H9 (cell line): ENCODE measurements at places on chromosomes 16 and 17.

GRCh38 chr16:65392806-65393565 is 271.1 kb upstream of the CDH11 start:
- DNase-seq, result no peak

DNA sequence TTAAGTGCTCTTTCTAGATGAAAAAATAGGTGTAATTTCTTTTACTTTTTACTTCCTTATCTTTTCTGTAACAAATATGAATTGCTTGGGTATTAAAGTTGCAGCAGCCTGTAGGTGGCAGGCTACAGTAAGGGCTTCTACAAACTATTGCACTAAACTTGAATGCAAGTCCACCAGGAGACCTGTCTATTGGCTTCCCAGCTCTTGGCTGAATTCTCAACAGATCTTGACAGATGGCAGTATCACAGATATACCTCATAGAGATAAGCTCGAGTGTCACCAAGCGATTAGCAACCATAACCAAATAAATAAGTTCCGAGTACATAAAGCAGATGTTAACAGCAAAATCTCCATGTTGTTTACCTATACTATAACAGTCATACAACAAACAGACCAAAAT is 5.9 kb downstream of the BBS2 start:
- peak; percentile 45 for DNase-seq

DNA sequence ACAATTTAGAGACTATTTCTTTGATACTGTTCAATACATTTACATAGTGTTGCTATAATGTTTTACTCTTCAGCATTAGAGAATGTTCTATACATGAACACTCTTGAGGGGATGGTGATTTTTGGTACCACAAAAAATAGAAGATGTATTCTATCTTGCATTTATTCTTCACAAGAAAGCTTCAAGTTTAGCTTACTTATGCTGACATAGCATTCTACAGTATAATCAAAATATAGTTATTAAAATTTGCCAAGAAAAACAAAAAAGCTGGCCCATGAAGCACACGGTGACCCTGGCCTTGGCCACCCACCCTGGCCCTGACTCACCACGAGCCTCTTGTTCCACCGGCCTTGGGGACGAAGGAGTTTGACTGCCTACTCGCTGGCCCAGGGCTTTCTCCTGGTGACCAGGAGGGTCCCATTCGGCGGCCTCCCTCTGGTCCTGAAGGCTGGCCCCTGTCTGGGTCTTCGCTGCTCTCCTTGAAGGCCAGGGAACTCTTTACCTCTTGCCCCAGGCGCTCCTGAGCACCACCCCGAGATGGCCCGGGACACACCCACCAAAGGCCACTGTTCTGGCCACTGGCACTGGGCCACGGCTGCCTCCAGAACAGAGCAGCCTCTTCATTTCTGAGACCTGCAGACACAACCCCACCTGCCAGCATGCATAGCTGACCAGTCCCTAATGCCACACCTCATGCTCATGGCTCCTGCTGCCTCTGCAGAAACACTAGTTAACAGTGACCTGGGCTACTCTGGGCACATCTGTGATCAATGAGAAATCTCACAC is 22.5 kb upstream of the ICAM2 start:
- no peak for DNase-seq

- DNase-seq, result no peak
Measured at GRCh38 chr17:283911-284675, 68.5 kb downstream of the RPH3AL start.

DNA sequence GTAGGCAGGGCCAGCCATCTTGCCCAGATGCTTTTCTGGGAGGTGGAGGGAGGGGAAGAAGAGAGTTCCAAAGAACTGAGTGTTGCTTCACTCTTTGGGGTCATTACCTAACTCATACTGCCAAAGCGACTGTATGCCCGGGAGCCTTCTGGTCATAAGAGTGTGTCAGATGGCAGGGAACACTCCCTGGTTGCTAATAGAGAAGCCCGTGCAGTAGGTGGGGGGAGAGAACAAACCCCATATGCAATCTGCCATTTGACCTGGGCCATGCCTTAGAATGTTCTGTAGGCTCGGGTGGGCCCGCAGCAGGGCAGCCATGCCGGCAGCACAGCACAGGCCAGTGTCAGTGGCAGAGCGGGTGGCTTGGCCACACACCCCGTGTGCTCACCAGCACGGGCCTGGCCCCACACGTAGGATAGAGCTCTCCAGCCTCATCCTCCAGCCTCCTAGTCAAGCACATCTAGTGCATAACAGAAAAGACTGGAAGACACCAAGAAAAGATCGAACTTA is 120.5 kb downstream of the SOCS1 start:
- no peak for DNase-seq

DNA sequence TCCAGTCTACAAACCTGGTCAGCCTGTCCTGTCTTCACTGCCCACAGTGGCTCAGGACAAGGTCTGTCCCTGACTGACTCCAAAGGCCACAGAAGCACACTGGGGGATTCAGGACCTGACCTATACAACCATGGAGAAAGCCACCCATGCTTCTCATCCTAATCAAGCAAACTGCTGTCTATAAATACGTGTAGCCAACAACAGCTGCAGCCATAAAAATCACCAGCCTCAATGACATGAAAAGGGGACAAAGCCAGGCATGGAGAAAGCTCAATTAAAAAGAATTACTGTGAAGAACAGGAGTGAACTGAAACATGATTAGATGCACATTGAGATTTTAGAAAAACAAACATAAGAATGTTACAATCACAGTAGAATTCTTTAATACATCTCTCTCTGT is 170.1 kb downstream of the CDK5R1 start:
- DNase-seq, result no peak

GRCh38 chr17:7146115-7146514 is 31.5 kb upstream of the ASGR2 start:
- DNase-seq, result no peak

GRCh38 chr16:55046916-55047315 is 116.3 kb downstream of the IRX5 start:
- DNase-seq, result no peak

DNA sequence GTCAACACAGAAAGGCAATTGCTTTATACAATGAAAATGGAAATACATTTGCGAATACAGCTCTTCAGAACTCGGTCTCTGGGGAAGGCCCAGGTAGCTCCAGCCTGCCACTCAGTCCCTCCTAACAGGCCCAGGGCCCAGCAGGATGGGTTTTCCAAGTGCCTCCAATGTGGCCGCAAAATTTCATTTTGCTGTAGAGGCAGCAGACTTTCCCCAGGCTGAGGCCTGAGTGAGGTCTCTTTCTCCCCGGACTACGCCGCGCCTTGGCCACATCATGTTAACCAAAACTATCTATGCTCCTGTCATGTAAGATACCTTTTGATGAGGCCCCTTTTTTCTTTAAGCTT is 606.0 kb upstream of the SALL1 start:
- no peak for DNase-seq

DNA sequence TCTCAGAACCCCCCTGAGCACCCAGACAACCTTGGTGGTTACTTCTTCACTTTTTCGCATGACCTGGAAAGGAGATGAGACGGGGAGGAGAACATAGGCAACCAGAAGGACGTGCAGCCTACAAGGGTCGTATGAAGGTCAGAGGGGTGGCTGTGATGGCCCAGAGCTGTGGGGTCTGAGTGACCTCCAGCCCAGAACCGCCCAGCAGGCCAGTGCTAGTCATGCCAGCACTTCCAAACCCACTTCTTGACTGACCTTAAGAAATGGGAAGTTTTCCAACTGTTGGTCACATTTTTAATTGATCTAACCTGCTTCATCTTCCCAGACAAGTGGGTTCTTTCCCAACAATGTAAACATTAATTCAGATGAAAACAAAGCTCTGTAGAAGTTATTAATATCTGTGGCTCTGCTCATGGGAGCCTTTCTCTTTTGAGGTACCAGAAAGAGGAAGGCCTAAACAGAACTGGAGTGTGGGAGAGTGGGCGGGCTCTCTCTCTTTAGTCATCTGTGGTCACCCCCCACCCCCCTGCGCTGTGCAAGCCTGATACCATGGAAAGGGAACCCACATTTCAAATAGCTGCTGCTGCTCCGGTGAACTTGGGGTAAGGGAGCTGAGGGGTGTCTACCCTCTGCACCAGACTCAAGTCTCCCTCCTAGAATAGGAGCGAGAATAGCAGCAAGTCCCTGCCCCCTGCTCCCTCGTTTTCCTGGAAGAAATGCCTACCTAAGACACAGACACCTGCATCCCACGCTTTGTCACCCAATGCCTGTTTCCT is 101.6 kb downstream of the RAB11FIP4 start:
- no peak for DNase-seq

DNA sequence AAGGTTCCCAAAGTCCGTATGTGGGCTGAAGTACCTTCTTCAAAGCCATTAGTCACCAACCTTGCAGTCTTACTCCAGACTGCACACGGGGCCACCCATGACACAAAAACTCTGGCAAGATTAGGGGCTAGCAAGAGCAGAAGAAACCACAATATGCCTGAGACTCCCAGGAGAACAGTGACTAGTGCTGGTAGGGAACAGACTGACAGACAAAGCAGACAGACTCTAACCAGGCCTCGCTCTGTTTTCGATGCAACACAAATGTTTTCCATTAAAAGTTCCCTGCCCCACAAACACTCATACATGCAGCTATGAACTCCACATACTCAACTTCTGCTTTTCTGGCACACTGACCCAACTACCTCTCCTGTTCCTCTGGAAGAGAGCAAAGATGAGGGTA is 102.2 kb downstream of the HIC1 start:
- no peak for DNase-seq

- DNase-seq, result peak; percentile 49
Measured at GRCh38 chr16:51155199-51155607, 4.1 kb upstream of the SALL1 start.

DNA sequence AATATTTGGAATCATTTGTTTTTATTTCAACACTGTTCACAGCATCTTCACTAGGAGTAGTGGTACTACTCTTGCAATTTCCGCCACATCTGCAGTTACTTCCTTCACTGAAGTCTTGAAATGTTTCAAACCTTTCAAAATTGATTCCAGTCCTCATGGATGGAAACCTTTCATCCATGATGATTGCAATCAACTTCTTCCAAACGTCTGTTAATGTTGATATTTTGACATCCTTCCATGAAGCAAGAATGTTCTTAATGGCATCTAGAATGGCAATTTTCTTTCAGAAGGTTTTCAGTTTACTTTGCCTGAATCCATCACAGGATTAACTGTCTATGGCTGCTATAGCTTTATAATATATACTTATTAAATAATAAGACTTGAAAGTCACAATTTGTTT is 736.8 kb upstream of the CA10 start:
- no peak for DNase-seq

DNA sequence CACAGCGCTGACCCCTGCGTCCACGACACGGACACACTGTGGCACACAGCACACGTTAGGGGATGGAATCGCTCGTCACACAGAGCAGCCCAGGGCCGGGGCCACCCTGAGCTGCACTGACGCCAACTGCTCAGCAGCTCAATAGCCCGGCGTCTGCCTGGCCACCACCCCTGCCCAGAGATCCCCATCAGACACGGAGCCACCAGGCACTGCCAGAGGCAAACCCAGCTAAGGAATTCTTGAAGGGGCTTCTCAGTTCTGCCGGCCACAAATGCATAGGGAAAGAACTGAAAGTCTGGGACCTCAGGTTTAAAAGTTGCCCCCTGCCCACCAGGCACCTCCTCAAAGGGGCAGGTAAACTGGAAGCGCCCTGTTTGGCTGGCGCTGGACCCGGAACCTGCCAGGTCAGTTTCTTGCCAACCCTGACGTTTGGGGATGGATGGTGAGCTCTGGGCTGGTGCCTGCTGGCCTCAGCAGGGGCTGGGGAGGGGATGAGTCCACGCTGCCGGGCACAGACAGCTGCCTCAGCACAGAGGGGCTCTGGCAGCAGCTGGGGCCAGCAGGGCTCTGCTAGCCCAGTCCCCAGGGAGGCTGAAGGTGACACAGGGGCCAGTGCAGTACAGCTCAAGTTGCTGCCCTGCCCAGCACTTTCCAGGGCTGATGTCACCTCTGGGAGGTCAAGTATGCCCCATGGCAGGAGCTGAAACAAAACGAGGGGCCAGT is 33.2 kb downstream of the TIMM22 start:
- DNase-seq, result no peak

GRCh38 chr17:55926276-55926990 is 175.6 kb downstream of the PCTP start:
- peak; percentile 53 for DNase-seq

DNA sequence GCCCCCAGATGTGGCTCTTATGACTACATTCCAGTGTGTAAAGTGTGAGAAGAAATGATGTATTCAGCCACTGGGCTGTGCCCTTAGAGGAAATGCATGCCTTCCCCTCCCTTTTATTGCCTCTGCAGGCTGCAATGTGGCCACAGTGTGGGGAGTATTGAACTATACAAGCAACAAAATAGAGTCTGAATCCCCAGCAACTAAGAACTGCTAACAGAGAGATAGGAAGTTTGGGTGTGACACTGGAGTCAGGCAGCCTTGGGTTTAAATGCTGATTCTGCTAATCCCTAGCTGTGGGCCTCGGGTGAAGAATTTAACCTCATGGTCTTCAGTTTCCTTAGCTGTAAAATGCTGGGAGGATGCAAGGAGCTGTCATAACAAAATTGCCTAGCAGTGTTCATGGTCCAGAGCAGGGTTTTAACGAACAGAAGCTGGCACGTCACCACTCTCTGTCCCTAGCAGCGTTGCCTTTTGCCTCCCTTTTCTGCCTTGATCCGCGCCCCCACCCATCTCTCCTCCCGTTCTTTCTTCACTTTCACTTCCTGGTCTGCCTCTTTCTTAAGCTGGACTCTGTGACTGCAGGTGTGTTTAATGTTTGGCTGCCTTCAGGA is 50.3 kb downstream of the KPNA2 start:
- DNase-seq, result no peak

- DNase-seq, result no peak
Measured at GRCh38 chr17:45681706-45682105, 102.4 kb upstream of the CRHR1 start.
